ENCODE measurements at places on chromosomes 7 and 10. TPM values are rescaled to one million over a fixed set of nuclear protein-coding genes. Genes with fewer than 3 reads are reported as not detected.

Gene RFC2
- total RNA-seq, result 54.0 TPM

Gene EBF3
- 2.8 TPM for total RNA-seq

GRCh38 chr10:10462151-10462941, 555.3 kb upstream of the CELF2 start:
- DNase-seq, result peak; percentile 47
- H3K4me1 ChIP-seq, result no peaks in the 10 kb centered on the region
- H3K4me3 ChIP-seq, result no peak overlapping the region
- H3K36me3 ChIP-seq, result no peaks in the 10 kb centered on the region

- no peak for DNase-seq
- no peak overlapping the region for H3K27ac ChIP-seq
- H3K36me3 ChIP-seq, result no peaks in the 10 kb centered on the region
- peaks cover 18% of the 10 kb centered on the region for H3K27me3 ChIP-seq
- H3K4me1 ChIP-seq, result no peaks in the 10 kb centered on the region
Measured at GRCh38 chr7:80829527-80829926, 89.3 kb downstream of the SEMA3C start.

GRCh38 chr7:1723254-1723653, 53.2 kb downstream of the ELFN1 start:
- no peaks in the 10 kb centered on the region for H3K27me3 ChIP-seq
- H3K36me3 ChIP-seq, result no peaks in the 10 kb centered on the region
- DNase-seq, result no peak
- H3K4me3 ChIP-seq, result no peak overlapping the region
- H3K27ac ChIP-seq, result no peak overlapping the region

DNA sequence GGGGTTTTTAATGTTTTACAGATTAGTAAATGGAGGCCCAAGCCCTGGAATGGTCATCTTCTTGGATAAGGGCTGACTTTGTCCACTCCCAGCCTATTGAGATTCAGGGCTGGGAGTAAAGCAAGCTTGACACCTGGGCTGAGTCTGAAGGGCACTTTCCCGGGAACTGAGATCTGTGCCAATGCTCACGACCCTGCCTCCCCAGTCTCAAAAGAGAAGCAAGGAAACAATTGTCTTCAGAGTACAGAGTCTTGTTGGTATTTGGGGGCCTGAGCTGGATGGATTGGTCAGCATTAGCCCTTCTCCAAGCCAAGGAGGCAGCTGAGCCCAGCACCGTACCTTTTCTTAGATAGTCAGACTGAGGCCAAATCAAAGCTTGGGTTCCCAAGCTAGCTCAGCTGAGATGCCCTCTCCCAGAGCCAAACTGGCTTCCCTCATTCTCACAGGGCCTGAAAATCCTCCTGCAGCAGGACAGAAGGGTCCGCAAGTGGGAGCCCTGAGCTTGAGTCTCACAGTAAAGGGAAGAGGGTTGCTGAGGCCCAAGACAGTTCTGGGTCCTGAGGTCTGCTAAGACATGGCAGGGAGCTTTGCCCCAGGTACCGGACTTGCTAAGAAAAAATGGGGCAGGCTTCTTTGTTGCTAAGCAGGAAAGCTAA, 3.7 kb downstream of the DDIT4 start:
- H3K27ac ChIP-seq, result no peak overlapping the region
- H3K4me1 ChIP-seq, result peaks cover 20% of the 10 kb centered on the region
- H3K4me3 ChIP-seq, result no peak overlapping the region
- DNase-seq, result no peak

GRCh38 chr10:84008878-84009277, 130.4 kb upstream of the GHITM start:
- H3K36me3 ChIP-seq, result no peaks in the 10 kb centered on the region
- H3K27ac ChIP-seq, result no peak overlapping the region
- H3K27me3 ChIP-seq, result no peaks in the 10 kb centered on the region
- H3K4me3 ChIP-seq, result no peak overlapping the region
- DNase-seq, result peak; percentile 83

GRCh38 chr7:77425101-77426051, 9.2 kb upstream of the GSAP start:
- DNase-seq, result peak; percentile 79

DNA sequence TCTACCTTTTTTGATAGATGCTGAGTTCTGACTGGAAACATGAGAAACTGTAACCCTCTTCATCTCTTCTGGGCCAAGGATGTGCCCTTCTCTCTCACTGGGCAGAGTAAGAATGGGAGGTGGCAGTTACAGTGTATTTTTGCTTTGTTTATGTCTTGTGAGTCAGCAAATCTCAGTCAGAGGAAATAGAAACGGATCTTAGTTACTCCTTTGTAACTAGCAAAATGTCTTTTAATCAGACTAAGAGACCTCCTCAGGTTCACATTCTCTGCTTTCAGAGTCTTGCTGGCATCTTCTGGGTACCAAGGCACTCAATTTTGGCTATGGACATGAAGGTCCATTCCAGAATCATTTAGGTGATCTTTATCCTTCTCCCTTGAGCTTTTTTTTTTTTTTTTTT, 70.9 kb downstream of the HHEX start:
- H3K36me3 ChIP-seq, result no peaks in the 10 kb centered on the region
- H3K27ac ChIP-seq, result no peak overlapping the region
- H3K4me3 ChIP-seq, result no peak overlapping the region
- DNase-seq, result no peak
